CD4-positive, alpha-beta T cell treated with Interleukin-4 for 4 hours (primary cell): ENCODE measurements at places on chromosomes 3 and 15.

DNA sequence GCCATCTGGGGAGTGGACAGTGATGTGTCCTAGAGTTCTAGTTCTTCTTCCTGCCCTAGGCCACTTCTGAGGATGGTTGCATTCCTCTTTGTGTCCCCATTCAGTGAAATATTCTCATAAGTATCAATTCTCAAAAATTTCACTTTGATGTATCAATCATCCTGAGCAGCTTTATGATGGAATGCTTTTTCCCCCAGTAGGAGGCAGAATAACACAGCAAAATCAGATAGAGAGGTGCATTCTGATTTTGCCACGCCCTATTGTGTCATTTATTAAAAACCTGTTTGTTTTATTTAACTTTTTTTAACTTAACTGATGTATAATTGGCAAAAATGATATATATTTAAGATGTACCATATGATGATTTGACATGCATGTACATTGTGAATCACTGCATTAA is 656.0 kb upstream of the GRM7 start:
- DNase-seq, result no peak

GRCh38 chr3:162973428-162973917 is 1476.9 kb downstream of the OTOL1 start:
- no peak for DNase-seq

DNA sequence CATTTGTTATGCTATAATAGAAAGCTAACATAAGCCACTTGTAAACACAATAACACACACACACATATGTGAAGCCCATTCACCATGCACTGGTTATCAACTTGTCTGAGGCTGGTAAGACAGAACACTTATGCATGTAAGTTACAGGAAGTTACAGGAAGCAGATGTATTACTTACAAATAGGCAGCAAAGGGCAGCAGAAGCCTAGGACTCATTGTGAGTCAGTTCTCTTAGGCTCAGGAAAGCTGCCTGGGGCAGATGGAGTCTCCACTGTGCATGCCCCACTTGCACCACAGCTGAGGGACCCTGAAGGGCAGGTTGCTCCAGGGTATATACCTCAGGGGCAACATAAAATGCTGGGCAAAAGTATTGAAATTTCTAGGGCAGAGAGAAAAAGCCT is 748.8 kb upstream of the CCDC54 start:
- no peak for DNase-seq

DNA sequence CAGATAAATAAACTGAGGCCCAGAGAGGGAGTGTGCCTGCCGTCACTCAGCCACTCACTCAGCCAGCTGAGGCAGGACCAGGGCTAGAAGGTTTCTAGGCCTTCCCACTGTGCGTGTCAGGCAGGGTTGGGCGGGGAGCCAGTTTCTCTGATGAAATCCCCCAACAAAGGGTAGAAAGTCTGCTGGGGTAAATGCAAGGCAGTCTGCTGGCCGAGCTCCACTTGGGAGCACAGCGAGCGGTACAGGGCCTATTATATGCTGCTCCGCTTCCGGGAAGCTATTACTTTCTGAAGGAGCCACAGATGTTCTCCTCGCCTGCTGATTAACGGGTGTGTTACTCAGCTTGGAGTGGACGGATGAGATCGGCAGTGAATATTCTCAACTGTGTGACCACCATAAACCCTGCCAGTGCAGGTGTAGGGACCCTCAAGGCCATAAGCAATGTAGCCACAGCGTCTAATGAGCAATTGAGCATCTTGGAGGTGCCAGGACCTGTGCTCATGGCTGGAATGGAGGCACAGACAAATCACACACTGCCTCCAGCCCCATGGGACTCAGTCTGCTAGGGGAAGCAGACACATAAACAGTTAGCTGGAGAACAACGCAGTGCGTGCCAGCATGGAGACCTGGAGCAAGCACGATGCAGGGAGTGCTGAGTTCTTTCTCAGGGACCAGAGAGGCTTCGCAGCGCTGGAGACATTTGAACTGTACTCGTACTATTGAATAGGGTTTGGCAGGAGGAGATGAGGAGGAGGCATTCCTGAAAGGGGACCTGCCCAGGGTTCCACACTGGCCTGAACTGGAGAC is 42.1 kb downstream of the CORO2B start:
- no peak for DNase-seq

- DNase-seq, result peak; percentile 72
These were observed 1.2 kb upstream of the LRRC34 start for GRCh38 chr3:169813757-169814517.

- DNase-seq, result no peak
These were observed at the start of gene FAM174B for GRCh38 chr15:92655178-92655995. TSS of gene FAM174B (minus strand) at chr15:92655775.

DNA sequence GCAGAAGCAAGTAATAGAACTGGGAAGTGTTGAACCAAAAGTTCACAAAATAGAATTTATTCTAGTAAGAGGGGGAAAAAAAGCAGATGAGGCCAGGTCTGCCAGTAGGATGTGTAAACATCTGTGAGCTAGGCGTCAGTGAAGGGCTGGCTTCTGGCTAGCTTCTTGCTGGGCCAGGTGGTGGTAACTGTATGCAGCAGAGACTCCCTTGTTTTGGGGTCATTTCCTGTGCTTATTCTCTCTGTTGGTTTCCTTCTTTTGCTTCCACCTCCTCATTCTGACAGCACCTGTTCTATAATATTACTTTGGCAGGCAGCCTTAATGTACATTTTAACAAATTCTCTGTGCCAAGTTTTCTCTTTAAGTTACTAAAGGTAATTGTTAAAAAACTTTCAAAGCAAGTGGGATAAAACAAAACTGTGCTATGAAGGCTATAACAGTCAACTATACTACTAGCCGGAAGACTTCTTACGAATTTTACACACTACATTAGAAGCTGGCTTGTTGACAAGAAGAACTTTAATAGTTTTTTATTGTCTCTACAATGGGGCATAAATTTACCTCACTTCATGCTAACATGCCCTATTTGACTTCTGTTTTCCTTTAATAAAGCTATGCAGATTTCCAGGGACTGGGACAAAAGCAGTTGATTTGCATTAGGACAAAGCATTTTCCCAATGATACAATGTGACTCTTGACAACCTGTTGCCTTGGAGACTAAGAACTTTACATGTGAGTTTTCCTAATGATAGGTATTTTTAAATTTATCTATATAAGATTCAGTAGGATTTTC is 318.8 kb upstream of the NAALADL2 start:
- no peak for DNase-seq

DNA sequence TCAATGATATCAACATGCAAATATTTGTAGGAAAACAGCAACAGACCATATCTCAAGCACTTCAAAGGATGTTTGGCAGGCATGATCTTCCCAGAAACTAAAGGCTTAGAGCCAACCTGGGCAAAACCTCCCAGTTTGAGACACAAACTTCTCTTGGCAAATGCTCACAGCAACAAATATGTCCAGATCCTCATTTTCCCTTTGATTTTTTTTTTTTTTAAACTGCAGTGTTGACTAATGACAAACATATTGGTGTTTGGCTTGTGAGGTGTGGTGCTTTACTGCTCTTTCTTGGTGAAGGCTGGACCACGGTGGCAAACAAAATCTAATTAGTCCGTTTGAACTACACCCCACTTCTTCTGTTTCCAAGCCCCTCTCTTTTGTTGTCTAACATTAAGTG is 87.2 kb downstream of the EBLN2 start:
- no peak for DNase-seq

- DNase-seq, result no peak
These were observed 26.5 kb downstream of the TSPAN3 start for GRCh38 chr15:77044228-77045042.

DNA sequence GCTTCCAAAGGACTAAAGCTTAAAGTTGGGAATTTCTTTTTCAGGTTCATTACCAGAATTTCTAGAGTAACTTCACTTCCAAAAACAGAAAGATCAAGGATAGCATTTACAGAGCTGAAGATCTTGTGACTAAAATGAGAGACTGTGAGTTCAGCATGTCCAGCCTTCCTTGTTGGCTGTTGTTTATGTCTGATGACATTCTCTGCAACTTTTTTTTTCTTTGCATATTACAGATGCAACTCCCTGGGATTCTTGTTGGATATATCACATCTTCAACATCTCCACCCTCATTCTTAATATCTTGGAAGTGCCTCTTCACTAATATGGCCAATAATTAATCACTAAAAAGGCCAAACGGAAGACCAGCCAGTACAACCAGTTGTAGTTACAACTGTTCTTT is 86.2 kb upstream of the FRMD4B start:
- DNase-seq, result no peak

DNA sequence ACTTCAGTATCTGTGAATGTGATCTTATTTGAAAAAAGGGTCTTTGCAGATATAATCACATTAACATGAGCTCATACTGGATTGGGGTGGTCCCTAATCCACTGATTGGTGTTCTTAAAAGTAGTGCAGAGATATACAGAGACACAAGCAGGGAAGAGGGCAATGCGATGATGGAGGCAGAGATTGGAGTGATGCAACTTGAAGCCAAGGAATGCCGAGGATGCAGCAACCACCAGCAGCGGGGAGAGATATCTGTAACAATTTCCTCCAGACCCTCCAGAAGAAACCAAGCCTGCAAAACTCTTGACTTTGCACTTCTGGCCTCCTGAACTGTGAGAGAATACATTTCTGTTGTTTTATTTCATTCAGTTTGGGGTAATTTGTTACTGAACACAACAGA is 171.0 kb upstream of the MBNL1 start:
- no peak for DNase-seq

DNA sequence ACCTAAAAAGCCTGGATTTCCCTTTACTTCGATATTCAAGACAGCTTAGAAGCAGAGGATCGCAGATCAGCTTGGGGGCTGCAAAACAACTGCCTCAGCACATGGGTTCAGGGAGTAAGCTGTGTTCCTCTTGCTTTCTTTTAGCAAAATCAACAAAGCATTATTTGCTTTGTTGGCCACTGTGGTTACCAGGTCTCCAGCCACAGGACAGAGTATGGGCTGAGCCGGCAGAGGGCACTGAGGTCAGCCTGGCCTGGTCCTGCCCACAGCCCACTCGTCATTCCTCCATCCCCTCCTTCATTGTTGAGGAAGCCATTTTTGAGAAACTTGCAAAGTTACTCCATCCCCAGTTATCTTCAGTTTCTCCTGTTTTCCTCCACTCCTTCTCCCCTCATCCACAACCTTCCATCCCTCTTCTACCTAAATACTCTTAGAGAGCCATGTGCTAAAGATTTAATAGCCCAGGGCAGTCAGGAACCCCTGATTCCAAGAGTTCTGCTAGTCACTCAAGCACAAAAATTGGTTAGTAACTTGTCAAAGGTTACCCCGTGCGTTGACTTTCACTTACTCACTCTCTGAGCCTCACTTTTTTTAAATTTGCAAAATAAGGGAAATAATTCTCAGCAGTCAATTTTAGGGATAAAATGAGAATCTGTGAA is 60.0 kb upstream of the HES1 start:
- DNase-seq, result no peak

DNA sequence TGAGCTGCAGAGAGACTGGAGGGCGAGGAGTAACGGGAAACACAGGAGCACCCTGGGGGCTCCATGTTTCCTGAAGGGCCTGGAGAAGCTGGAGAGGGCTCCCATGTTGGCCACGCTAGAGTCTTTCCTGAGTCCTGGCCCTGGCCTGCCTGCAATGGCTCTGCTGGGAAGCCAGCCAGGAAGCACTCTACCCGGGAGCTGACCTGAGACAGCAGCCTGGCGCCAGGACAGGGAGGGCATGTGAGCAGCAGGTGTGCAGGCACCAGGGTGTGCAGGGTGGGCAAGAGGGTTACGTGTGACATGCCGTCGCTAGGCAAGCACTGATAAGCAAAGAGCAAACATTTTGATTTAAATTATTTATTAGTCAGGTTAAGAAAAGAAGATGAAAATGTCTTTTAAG is 301.4 kb downstream of the OCA2 start:
- no peak for DNase-seq

DNA sequence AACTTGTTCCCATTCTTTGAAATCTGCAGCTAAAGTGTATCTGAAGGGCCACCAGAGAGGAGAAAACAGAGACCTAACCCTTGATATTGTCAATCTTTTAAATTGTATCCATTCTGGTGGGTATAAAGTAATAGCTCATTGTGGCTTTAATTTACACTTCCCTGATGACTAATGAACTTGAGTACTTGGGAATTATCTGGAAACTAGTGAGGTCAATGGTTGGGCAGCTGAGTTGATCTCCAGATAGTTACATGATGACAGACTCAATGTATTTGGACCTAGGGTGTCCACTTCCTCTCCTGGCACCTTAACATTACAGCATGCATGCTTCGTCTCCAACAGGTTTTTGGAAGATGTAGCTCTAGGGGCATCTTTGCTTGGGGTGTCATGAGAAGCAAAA is 195.2 kb downstream of the PDCD6IP start:
- no peak for DNase-seq

DNA sequence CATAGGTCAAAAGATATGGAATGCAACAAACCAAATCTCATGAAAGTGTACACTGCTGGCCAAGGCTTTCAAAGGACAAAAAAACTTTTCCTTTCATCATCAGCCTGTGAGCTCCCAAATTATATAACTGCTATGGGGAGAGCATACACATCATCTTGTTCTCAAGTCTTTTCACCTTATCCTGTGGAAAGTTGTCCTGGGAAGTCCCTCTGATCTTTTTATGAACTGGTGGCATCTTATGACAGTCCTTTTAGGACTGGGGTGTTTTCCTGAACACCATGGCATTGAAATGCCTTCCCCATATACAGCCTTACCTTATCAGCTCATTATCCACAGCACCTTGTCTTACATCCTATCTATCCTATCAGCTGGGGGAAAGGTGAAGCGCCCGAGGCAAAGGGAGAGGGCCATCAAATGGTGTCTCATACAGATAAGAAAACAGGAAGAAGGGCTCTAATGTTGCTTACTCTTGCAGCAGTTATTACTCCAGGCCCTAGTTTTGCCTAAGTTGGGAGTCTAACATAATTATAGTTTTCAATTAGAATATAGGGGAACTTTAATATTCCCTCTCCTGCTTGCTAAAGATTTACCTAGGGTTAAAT is 61.5 kb upstream of the GOLIM4 start:
- no peak for DNase-seq

DNA sequence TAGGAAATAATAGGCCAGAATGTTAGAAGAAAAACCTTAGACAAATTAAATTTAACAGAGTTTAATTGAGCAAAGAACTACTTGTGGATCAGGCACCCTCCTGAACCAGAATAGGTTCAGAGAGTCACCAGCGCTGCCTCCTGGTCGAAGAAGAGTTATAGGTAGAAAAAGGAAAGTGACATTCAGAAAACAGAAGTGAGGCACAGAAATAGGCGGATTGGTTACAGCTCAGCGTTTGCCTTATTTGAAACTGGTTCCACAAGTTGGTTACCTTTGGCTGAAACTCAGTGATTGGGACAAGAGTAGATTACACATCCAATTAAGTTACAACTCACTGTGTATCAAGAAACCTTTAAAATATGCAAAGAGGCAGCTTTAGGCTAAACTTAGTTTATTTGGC is 4.4 kb downstream of the AADAC start:
- DNase-seq, result no peak

- DNase-seq, result no peak
These were observed 33.9 kb upstream of the MEIS2 start for GRCh38 chr15:37134244-37134643.

DNA sequence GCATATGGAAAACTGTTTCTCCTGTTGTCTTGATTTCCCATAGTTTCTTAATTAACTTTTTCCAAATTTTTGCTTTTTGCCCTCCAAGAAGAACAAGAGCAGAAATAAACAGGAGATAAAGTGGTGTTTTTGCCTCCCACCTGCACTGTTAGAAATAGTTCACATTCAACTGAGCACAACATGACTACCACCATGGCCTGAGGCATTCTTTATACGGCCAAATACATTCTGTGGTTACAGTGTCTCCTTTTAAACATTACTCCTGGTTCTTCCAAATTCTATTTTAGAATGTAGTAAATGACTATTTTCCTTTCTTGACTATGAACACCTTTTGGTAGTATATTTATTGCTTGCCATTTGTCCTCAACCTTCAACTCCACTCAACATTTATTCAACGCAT is 98.5 kb downstream of the LARS2 start:
- no peak for DNase-seq
